ENCODE measurements at places on chromosomes 3 and 15. TPM values are rescaled to one million over a fixed set of nuclear protein-coding genes. Genes with fewer than 3 reads are reported as not detected.

THSD4 gene
- 50.9 TPM for total RNA-seq

CCR2 gene
- not detected for total RNA-seq

P2RY12 gene
- total RNA-seq: 0.18 TPM

RTF1 gene
- total RNA-seq: 29.5 TPM

PYGO1 gene
- total RNA-seq: 21.2 TPM

ROPN1 gene
- total RNA-seq: not detected

GNB5 gene
- 24.0 TPM for total RNA-seq

BCL6 gene
- 90.1 TPM for total RNA-seq

LRRIQ4 gene
- 0.09 TPM for total RNA-seq

ACTRT3 gene
- total RNA-seq: 4.3 TPM

MELTF gene
- total RNA-seq: 20.8 TPM

TRH gene
- 2.5 TPM for total RNA-seq

NR2F2 gene
- 15.5 TPM for total RNA-seq

RPL22L1 gene
- total RNA-seq: 66.5 TPM

RBSN gene
- 29.6 TPM for total RNA-seq

PEX5L gene
- 0.27 TPM for total RNA-seq

MYZAP gene
- total RNA-seq: not detected

PRICKLE2 gene
- total RNA-seq: 22.0 TPM

WDR53 gene
- total RNA-seq: 7.1 TPM

KCNH8 gene
- total RNA-seq: not detected

TICRR gene
- total RNA-seq: 0.33 TPM

TP53BP1 gene
- total RNA-seq: 71.9 TPM

SH3GL3 gene
- 2.1 TPM for total RNA-seq

AGBL1 gene
- not detected for total RNA-seq

BLM gene
- 3.8 TPM for total RNA-seq

P2RY13 gene
- total RNA-seq: not detected

COPS2 gene
- total RNA-seq: 176 TPM

COL8A1 gene
- 24.3 TPM for total RNA-seq

FBXL22 gene
- total RNA-seq: 0.54 TPM

EID1 gene
- 253 TPM for total RNA-seq

UBAP1L gene
- total RNA-seq: 3.8 TPM

CDHR4 gene
- total RNA-seq: 0.09 TPM

ALDH1A2 gene
- total RNA-seq: 0.08 TPM

DPPA2 gene
- not detected for total RNA-seq

INAFM2 gene
- 8.9 TPM for total RNA-seq

CPNE9 gene
- not detected for total RNA-seq

ZNF660 gene
- 2.0 TPM for total RNA-seq

ZNF80 gene
- not detected for total RNA-seq

XYLB gene
- 4.9 TPM for total RNA-seq

CFAP20DC gene
- 1.3 TPM for total RNA-seq

STRIT1 gene
- not detected for total RNA-seq

HIGD1A gene
- 75.1 TPM for total RNA-seq

PIERCE2 gene
- total RNA-seq: 6.6 TPM

CDAN1 gene
- 4.1 TPM for total RNA-seq

IL17RD gene
- 13.6 TPM for total RNA-seq

CHRNA7 gene
- 0.18 TPM for total RNA-seq

SOX14 gene
- total RNA-seq: not detected

FOXL2NB gene
- not detected for total RNA-seq
